ENCODE measurements at places on chromosomes 1 and 21. TPM values are rescaled to one million over a fixed set of nuclear protein-coding genes. Genes with fewer than 3 reads are reported as not detected.

Gene ATP1A1
- total RNA-seq, result 183 TPM

DNA sequence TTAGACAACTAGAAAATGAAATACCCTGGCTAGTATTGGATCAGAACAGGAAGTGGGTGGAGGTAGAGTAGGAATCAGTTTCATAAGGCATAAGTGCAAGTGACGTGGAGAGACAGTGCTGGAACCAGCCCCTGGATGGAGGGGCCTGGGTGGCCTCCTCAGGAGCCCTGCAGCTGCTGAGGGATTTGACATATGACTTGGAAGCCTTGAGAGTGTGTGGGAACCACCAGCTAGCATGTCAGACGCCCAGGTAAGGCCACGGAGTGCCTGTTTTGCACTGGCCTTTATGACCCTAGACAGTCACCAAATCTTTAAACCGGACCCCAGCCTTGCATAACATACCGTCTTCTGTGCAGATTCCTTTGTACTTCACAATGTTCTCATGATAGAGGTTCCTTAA lies 94.4 kb downstream of the RAVER2 start:
- no peak for DNase-seq

DNA sequence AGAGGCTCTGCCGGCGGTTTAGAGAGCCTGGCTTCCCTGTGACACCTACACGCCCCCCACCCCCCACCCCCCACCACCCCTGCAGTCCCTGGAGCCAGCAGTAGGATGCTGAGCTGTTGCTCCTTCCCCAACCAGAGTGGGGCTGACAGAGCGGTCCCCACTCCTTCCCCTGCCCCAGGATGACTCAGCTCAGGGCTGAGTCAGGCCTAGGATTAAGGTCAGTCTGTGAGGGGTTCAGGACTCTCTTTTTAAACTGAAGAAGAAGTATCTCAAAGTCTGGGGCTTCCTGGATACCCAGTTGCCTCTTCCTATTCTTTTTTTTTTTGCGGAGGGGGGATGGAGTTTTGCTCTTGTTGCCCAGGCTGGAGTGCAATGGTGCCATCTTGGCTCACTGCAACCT lies 19.1 kb downstream of the DMBX1 start:
- DNase-seq, result no peak

DNA sequence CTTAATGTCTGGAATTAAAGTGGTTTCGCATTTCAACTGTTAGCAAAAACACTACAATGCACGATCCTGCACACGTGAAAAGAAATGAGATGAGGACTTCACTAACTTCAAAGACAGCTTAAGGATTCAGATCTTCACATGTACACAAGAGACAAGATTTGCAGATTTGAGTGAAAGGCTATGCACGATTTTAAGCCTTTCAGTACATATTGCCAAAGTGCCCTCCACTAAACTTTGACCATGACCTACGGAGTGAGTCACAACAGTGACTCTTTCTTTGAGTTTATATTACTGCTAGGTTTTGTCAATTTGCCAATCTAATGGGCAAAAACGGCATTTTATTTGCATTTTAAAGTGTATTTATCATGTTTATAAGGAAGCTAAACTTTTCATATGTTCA lies 41.2 kb upstream of the CR1L start:
- DNase-seq, result no peak

- peak; percentile 24 for DNase-seq
Observed at GRCh38 chr1:56803561-56804156, 15.5 kb downstream of the FYB2 start.

DNA sequence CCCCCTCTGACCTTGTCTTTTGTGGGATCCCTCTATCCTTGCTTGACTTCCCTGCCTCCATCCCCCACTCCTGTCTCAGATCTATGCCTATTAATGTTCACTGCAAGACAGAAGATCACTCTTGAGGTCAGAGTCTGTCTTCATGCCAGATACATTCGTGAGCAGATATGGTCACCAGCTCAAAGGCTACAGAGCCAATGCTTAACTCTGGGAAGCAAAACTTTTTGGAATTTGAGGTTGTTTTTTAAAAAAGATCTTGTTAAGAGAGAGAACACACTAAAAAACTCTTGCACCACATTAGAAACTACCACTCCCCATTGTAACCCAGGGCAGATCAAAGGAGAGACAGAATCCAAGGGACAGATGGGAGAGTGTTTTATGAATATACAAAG lies 17.1 kb upstream of the A3GALT2 start:
- DNase-seq, result no peak

GRCh38 chr21:45299026-45299863 lies 11.6 kb upstream of the POFUT2 start:
- no peak for DNase-seq
